ENCODE measurements at places on chromosomes 4 and X.

- no peak for DNase-seq
Measured at GRCh38 chr4:3239998-3240920, 8.7 kb upstream of the MSANTD1 start.

- DNase-seq, result no peak
Measured at GRCh38 chrX:106612393-106612763, 600 bp downstream of the RADX start.

DNA sequence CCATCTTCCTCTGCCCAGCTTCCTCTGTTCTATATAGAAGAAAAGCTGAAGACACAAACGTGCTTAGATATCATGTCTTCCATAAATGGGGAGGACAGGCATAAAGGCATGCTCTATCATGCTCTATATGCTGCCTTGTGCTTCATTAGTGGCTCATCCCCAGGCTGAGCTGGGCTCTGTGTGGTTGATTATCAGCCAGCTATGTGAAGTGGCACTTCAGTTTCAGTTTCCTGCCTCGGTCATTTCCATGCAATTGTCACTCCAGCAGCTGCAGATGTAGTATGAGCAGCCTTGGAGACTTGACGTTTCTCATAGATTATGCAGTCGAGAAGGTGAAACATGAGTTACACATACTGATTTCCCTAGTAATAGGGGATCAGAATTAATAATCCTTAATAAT lies 106.2 kb downstream of the SYTL5 start:
- DNase-seq, result no peak

- no peak for DNase-seq
Measured at GRCh38 chr4:93649828-93650227, 178.7 kb upstream of the ATOH1 start.

DNA sequence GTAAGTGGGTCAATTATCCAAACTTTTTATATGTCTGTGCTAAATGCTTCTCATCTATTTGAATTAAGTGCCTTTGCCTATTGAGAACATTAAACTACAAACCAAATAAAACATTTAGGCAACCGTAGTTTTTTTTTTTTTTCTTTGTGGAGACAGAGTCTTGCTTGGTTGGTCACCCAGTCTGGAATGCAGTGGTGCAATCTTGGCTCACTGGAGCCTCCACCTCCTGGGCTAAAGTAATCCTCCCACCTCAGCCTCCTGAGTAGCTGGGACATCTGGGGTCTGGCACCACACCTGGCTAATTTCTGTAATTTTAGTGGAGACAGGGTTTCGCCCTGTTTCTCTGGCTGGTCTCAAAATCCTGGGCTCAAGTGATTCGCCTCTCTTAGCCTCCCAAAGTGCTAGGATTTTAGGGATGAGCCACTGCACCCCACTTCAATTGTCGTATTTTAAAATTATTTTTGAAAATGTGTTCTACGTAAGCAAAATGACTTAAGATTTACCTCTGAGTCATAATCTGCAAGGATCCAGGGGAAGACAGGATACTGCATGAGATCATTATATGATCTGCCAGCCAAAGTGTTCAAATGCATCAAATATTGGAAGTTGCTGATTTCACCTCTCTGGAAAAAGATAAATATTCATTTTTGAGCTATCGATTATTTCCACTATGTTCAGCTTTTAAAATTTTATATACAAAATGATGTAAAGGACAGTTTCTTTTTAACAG lies 125.6 kb downstream of the CDS1 start:
- DNase-seq, result no peak

DNA sequence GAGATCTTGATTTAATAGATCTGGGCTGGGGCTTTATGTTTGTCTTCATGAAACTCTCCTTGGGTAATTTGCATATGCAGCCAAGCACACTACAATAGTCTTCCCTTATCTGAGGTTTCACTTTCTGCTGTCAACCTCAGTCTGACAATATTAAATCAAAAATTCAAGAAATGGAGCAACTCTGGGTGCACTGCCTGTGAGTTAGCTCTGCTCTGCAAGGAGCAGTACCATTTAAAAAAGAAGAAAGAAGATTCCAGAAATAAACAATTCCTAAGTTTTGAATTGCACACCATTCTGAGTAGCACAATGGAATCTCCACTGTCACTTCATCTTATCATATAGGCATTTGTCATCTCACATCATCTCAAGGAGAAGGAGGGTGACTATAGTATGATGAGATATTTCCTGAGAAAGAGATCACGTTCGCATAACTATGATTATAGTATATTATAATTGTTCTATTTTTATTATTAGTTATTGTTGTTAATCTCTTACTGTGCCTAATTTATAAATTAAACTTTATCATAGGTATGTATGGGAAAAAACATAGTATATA lies 9.4 kb downstream of the FNIP2 start:
- no peak for DNase-seq

DNA sequence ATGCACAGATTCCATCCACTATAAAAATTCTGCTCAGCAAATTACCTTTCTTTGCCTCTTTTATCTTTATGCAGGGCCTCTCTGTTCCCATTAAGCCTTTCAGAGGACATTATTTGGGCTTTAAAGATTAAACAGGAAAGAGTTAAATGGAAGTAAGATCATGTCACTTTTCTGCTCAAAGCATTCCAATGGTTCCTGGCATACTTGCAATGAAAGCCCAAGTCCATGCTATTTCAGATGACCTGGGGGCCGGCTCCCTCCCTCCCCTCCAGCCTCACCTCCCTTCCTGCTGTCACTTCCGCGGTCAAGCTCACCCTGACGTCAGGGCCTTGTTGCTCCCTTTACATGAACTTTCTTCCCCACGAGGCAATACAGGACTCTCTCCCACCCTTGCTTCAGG lies 125.5 kb downstream of the C4orf51 start:
- no peak for DNase-seq

DNA sequence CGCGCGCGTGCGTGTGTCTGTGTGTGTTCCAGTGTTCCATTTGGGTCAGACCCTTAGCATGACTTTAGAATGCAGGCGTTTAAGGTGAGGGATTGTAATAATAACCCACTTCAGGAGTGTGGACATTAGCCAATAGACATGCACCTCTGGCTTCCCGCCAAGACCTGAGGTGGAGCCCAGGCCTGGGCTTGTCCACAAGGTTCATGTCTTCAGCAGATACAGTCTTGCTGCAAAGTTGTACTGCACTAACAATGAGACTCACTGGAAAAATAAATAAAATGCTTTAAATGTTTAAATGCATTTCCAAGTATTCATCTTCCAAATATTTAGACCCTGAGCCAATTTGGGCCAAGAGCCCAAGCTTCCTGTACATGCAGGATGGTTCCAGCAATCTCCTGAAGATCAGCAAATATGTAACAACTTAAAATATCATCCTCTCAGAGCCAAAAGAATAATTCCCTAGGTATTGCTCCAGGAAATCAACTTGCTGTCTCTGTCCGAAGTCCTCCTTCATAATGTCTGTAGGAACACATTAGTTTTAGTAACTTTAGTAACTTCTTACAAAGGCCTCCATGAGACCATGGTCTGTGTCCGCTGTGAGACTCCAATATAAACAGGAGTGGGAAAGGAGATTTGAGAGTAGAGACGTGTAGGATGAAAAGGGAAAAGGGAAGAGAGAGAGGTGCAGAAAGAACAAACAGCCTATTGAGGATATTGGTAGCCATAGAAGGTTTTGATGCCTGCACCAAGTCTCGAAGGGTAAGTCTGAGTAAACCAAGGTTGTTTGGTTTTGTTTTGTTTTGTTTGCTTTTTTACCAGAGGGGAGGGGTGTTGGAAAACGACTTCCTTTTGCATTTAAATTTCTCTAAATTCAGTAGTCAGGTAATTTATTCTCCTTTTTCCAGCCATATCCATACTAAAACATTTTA lies 98.5 kb upstream of the KLF3 start:
- DNase-seq, result no peak

DNA sequence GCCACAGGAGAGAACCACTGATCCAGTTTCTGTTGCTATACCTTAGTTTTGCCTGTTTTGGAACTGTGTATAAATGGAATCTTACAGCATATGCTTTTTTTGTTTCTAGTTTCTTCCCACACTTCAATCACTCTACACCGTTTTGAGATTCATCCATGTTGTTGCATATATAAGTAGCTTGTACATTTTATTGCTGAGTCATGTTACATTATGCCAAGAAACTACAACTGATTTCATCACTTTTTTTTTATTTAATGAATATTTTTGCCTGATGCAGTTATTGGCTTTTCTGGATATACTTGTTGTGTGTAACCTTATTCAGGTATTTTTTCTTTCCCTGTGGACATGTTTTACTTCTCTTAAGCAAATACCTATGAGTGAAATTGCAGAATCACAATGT lies 1135.9 kb downstream of the RAPGEF2 start:
- no peak for DNase-seq

DNA sequence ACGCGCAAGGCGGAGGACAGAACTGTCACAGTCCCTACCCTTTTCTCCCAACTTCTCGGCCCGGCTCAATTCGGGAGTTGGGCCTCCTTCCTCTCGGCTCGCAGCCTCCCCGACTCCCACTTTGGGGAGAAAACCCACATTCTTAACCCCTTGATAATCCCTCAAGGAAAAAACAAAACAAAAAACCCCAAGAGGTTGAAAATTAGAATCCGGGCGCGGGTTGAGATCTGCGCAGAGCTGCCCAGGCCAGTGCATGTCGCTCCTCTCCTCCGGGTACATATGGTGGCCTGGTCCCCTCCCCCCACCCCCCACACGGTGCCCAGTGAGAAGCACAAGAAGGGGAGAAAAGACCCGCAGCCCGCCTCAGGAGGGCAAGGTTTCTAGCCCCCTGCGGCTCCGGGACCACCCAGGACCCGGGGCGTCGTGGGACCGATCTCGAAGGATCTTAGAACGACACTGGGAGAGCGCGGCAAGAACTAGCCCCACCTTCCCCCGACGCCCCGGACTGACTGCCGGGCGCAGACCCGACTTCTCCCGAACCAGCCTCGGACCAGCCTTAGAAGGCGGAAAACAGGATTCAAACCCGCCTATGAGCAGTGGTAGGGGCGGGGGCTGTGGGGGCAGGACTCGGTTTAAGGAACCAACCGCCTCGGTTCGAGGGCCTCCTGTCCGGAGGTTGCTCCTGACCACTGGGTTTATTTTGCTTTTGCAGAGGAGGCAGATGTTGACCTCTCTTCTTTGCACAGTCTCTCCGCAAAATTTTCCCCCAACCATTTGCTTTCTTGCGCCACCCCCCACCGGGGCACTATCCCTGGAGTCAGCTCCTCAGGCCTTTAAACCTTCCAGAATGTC lies 2.5 kb upstream of the PDGFRA start:
- no peak for DNase-seq

DNA sequence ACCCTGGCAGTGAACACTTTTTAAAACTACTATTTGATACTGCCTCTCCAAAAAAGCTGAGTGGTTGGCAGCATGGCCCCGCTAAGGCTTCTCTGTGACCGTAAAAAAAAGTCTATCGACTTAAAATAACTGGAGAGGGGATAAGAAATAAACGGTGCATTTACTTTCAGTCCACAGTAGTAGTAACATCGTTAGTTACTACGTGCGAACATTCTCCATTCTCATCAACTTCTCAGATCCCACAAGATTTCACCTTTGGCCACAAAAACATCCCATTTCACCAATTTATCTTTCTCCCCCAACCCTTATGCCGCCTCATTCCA lies 524 bp upstream of the EXOSC9 start:
- DNase-seq, result no peak

- DNase-seq, result no peak
Measured at GRCh38 chrX:45766981-45767501, 566.4 kb upstream of the DIPK2B start.

DNA sequence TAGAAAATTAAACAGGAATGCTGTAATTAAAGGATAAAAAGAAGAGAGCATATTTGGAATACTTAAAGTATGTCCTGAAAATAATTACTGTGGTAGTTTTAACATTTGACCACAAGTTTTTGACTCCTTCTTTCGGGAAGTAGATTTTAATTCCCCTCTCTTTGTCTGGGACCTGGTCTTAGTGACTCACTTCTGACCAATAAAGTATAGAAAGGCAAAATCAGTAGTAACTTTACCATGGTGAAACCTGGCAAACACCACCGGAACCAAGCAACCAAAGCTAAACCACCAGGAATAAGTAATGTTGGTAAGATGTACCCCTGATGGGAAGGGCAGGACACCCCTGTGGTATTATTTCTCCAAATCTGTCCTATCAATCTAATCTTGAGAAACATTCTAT lies 314.8 kb downstream of the PDHA2 start:
- no peak for DNase-seq

- no peak for DNase-seq
Measured at GRCh38 chr4:22420291-22420690, 95.6 kb downstream of the ADGRA3 start.

DNA sequence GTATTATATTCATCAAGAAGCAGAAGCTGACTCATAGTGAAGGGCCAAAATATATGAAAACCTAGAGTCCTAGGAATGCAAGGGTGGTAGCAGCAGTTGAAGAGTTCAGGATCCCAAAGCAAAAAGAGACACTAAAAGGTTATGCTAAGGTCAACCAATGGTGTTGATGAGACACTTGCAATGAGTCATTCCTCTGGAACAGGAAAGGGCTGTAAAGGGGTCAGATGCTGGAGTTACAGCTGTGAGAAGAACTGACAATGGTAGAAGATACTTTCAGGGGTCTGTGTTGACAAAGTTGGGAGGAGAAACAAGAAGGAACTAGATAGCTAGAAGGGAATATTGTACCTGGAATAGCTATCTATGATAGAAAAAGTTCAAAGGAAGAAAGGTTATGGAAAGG lies 47.5 kb downstream of the ZGRF1 start:
- DNase-seq, result no peak

GRCh38 chr4:76752861-76753501 lies 145.0 kb downstream of the SOWAHB start:
- DNase-seq, result no peak

DNA sequence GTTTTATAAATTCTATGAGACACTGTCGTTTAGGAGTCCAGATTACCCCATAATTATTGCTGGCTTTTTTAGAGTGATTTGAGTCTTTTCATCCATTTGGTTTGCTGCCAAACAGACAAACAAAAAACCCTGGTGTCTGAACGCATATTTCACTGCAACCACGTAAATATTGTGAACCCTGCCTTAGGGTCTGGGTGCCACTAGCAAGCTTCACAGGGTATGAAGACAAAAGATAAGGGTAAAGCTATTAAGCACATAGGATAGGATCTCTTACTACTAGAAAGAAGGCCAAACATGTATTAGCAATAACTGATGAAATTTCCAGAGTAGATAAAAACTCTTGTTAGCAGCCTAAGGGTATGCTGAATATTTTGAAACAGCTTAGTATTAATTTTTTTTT lies 143.3 kb downstream of the BANK1 start:
- DNase-seq, result no peak

DNA sequence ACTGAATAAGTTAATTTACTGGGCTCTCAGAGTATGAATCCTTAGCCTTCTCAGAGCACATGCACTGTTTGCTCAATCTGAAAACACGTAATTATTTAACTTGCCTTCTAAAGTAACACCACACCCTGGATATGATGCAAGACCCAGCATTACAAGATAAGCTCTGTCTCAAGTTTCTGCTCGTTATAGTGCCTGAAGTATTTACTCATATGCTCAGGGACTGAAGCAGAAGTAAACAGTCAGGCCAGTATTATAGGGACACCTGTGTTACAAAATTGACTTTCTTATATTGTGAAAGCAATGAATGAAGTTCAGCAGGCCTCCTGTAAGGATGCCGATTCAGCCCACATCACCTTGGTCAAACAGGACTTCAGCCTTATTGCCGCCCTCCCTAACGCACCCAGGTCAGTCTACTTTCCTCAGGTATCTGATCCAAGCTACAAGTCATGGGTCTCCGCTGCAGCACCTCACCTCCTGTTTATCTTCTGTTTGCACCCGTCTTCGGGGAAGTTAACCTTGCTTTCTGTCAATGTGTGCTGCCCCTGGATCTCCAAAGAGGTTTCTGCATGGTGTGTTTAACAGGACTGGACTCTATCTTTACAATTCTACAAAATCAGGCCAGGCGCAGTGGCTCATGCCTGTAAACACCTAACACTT lies 42.8 kb upstream of the KLF3 start:
- no peak for DNase-seq

Measured in activated naive CD4-positive, alpha-beta T cell (primary cell).